Epithelial cell of esophagus (primary cell): ENCODE measurements at places on chromosomes 11 and 22.

GRCh38 chr11:107619926-107620325, 29.0 kb downstream of the ELMOD1 start:
- DNase-seq: no peak

- DNase-seq: no peak
Observed at GRCh38 chr22:37289156-37289735, 6.9 kb downstream of the CYTH4 start.

GRCh38 chr22:35630891-35631290, 13.8 kb upstream of the MB start:
- no peak for DNase-seq

GRCh38 chr11:67732045-67732787, 57.8 kb upstream of the ALDH3B2 start:
- DNase-seq: no peak

DNA sequence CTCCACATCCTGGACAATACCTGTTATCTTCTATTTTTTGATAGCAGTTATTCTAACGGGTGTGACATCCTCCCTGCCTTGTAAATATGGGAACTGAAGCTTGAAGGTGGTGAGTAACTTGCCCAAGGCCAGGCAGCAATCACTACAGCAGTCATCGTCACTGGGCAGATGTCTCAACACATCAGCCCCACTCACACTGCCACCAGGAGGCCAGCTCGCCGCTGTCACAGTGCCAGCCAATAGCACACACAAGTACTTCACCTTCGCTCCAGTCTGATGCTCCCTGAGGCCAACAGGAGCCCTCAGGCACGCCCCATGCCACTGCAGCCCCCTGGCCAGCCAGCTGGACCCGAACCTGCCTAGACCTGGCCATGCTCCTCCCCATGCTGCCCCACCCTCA, 4.9 kb upstream of the TTLL1 start:
- peak; percentile 93 for DNase-seq

GRCh38 chr11:91970624-91971023, 254.0 kb upstream of the FAT3 start:
- no peak for DNase-seq

- peak; percentile 49 for DNase-seq
Observed at GRCh38 chr22:50705219-50705691, 32.6 kb downstream of the SHANK3 start.

GRCh38 chr11:3341298-3341697, 37.6 kb downstream of the ZNF195 start:
- peak; percentile 29 for DNase-seq

DNA sequence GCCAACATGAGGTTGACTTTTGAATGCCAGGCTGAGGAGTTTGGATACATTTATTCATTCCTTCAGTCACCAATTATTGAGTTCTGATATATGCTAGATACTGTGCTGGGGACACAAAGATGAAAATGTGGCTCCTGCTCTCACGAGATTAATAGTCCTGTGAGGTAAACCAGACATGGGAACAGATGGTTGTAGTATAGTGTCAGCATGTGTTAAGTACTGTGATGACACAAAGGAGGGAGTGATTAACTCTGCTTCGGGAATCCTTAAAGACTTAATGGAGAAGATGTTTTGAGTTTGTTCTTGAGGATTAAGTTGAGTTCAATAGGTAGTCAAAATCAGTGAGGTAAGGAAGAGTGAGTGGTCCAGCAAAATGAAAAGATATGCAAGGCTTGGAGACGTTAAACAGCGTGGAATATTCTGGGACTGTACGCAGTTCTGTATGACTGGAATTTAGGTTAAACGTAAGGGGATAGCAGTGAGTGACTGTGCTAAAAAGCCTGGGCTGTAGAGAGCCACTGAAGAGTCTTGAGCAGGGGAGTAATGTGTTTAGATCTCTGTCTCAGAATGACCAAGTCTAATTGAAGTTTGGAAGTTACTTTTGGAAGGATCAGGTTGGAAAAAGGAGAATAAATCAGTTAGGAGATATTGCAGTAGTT, 11.8 kb downstream of the RNF121 start:
- no peak for DNase-seq

- no peak for DNase-seq
Observed at GRCh38 chr22:22460635-22461034, 47.9 kb downstream of the ZNF280B start.

GRCh38 chr11:78139422-78140391, at the start of gene ALG8:
Gene ALG8, minus strand, starts transcription at chr11:78139626. Its CDS starts 38 bp downstream, at chr11:78139588.
- DNase-seq: peak; percentile 98

DNA sequence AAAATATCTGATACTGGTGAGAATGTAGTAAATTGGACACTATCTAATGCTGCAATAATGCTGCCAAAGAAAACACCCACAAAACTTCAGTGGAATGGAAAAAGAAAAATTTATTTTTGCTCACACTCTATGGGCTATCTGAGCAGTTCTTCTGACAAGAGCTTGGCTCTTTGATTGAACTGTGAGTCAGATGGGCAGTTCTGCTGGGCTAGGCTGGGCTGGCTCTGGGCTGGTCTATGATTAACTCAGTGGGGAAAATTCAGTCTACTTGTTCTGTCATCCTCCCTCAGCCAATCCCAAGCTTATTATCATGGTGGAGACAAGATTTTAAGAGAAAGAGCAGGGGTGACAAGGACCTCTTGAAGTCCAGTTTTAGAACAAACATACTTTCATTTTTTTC, 1404.8 kb downstream of the LRRC4C start:
- DNase-seq: peak; percentile 0

GRCh38 chr11:115500547-115501501, 3.4 kb downstream of the CADM1 start:
- no peak for DNase-seq

- no peak for DNase-seq
Observed at GRCh38 chr11:130391711-130392110, 36.7 kb downstream of the ADAMTS8 start.

GRCh38 chr11:68954836-68955606, 25.8 kb downstream of the MRGPRD start:
- DNase-seq: peak; percentile 16

- no peak for DNase-seq
Observed at GRCh38 chr11:99916078-99916477, 771.0 kb upstream of the ARHGAP42 start.

DNA sequence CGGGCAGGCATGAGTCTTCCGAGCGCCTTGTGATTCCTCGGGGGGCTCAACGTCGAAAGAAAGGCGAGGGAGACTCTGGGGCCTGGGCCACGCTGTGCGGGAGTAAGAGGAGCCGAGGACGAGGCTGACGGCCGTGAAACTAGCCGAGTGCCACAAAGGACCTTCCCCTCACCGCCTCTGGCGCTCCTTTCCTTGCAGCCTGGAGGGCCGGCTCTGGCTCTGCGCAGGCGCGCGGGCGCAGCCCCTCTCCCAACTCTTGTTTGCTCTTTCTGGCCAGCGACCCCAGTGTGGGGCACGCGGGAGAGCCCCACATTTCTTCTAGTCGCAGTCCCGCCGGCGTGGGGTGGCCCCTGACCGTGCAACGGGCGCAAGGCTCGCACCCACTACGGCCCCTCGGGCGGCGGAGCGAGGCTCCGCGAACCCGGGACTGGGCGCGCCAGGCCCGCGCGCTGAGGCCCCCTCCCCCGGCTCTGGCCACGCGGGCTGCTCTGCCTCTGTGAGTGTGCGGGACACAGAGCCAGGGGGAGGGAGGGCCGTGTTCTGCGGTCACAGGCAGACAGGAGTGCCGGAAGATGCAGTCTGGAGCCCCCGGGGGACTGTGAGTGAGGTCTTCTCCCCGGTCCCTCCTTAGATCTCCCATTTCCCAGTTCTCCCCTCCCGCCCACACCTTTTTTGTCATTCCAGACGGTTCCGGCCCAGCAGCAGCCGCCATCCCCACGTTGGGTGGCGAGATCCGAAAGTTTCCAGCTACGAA, 1.0 kb upstream of the TOB2 start:
- DNase-seq: peak; percentile 55

DNA sequence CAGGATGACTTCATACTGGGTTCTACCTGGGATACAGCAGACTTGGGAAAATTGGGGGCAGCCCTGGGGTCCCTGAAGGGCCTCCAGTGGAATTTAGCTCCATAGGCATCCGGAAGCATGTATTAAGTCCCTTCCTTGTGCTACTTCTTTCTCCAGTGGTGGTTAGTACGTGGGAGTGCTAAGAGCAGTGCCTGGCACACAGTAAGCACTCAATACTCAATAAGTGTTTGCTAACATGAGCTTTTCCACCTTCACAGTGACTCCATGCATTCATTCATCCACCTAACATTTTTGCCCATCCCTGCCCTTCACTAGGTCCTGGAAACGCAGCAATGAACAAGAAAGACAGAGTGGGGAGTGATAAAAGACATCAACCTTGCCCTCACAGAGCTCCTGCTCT, 120.5 kb downstream of the MN1 start:
- no peak for DNase-seq

DNA sequence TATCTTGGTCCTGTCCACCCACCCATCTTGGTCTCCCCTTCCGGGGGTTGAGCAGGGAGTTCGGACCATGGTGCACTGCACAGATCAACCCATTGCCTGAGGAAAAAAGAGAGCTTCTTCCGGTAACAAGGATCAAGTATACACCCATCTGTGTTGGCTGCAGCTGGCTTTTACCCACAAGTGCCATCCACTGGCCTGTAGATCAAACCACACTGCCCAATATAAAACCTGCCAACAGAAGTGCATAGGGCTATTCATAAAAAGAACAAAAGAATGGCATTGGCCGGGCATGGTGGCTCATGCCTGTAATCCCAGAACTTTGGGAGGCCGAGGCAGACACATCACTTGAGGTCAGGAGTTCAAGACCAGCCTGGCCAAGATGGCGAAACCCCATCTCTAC, 94.5 kb downstream of the ZC3H12C start:
- DNase-seq: no peak

DNA sequence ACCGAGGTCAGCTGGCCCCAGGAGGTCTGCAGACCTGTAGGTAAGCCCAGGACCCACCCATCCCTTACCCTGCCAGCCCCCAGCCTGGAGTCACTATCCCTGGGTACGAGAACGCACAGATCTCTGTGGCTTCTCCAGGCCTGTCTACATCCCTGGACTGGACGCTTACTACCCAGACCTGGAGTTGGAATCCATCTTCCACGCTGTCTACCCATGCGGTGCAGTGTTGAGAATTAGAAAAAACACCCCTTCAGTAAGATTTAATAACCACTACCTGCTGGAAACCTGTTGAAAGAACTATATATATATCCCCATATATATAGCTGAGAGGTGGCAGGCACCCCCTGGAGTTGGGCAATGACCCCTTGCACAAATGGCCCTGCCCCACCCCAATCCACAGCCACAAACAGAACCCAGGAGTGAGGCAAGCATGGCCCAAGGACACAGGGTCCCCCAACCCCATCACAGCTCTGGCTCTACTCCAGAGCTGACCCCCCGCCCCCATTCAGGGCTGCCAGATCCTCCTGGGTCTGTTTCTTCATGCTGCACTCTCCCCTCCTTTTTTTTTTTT, 17.7 kb upstream of the RGL4 start:
- no peak for DNase-seq

- DNase-seq: no peak
Observed at GRCh38 chr11:17400048-17400775, 11.8 kb upstream of the KCNJ11 start.

DNA sequence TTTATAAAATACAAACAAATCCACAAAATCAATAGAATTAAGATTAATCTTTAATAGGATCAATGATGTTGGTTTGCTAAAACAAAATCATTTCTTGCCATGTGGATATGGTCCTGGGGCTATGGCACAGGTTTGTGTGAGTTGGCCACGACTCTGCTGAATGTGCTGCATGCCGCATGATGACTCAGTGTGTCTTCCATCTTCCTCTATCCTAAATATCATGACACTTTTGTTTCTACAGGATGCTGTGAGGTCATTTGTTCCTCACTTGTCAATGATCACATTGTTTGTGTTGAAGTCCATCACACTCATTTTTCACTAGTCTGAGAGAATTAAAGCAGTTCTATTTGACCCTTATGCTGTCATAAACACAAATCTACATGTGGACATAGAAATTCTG, 167.2 kb upstream of the ZBED5 start:
- DNase-seq: peak; percentile 74

DNA sequence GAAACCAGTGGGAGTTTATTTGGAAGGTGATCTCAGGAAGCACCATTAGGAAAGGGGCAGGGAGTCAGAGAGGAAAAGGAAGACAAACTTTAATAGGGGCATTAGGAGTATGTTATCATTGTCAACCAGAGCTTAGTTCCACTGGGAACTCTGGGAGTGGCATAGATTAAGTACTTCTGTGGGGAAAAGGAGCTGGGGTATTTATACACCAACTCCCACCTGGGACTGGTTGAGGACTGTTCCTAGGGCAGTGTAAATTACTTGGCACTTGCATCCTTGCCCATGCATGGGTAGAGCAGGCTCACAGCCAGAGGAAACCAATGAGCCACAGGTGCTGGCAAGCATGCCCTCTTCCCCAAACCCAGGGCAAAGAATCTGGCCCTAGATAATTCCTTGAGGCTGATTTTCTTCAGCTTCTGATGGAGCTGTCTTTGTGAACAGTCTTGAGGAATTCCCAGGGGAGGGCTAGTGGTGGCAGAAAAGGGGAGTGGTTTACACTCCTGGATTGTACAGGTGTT, 541.2 kb downstream of the MIAT start:
- DNase-seq: no peak

GRCh38 chr11:115111066-115111465, 393.1 kb downstream of the CADM1 start:
- DNase-seq: no peak

GRCh38 chr11:73172992-73173656, 31.0 kb upstream of the FCHSD2 start:
- no peak for DNase-seq

DNA sequence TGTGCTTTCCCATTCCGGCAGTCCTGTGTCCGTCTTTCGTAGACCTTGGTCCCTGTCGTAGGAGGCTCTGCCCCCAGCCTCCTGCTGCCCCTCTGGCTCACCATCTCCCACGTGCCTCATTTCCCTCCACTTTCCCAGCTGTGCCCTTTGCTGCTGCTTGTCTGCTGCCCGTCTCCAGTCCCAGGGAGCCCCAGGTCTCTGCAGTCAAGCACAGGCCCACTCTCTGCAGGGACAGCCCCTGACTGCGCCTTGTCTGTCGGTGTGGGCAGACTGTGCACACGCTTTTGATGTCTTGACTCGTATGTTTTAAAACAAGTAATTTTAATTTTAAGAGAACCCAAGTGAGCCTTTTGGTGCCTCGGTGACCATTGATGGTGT, 12.4 kb downstream of the DGCR8 start:
- no peak for DNase-seq

GRCh38 chr11:15635521-15635920, 520.8 kb downstream of the INSC start:
- DNase-seq: no peak
